NCI-H446 treated with DMSO at 0.1 percent for 48 hours (cell line): ENCODE measurements at places on chromosomes 2 and 18.
A peak's percentile ranks its signal among the peaks of the same experiment; 100 is the strongest.

- DNase-seq: no peak
Observed at GRCh38 chr2:38959938-38960608, 70.4 kb downstream of the ARHGEF33 start.

- no peak for DNase-seq
Observed at GRCh38 chr2:109382226-109382895, 231.4 kb downstream of the SEPTIN10 start.

DNA sequence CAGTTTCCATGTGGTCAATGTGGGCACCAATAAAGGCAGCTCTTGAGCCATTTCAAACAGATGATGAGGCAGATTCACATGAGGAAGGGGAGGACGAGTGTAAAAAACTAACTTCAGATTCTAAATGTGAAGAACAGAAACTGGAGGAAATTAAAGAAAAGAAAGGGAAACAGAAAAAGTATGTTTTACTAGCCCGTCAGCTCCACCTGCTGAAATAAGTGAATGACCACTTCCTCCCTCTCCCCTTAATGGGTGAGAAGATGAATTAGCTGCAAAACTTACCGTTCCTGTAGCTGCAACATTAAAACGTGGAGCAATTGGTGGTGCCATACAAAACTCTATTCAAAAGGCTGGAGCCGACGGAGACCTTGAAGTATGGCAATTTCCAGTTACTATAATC is 203.5 kb downstream of the UXS1 start:
- DNase-seq: no peak

GRCh38 chr2:231138699-231139098 is 13.9 kb upstream of the HTR2B start:
- no peak for DNase-seq

GRCh38 chr2:165475277-165476004 is 5.9 kb downstream of the CSRNP3 start:
- no peak for DNase-seq

DNA sequence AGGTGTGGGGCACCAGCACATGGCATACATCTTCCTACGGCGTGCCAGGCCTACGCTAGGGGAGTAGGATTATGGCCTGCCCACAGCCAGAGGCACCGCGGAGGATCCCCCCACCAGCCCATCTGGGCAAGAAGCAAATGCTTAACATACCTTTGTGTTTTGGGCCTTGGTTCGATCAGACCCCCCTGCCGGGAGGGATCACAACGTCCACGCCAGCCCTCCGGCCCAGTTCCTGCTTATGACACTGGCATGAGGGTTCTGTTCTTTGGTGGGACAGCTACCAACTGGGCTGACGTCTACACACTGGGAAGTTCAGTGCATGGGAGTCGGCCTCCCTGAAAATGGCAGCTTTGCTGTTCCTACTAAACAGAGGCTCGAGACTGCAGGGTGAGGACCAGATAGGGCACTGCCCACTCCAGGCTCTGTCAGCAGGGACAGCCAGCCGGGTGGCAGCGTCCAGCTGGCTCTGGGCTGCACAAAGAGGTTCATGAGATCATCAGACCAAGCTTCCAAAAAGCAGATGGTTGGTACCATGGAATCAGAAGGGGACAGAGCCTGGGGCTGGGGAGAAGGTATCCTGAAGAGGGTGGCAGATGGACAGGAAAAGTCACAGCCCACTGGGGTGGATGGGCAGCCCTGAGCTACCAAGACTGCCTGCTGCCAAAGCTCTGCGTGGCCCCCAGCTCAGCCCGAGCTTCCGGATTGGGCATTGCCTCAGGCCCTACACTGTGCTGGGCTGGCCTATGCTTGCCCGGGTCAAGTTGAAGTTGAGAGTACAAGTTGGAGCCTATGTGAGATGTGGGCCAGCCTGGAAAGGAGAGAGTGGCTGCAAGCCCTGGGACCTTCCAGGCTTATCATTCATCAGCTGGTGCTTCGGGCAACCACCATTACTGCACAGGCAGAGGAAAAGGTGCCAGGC is 61.7 kb upstream of the TEX51 start:
- no peak for DNase-seq

DNA sequence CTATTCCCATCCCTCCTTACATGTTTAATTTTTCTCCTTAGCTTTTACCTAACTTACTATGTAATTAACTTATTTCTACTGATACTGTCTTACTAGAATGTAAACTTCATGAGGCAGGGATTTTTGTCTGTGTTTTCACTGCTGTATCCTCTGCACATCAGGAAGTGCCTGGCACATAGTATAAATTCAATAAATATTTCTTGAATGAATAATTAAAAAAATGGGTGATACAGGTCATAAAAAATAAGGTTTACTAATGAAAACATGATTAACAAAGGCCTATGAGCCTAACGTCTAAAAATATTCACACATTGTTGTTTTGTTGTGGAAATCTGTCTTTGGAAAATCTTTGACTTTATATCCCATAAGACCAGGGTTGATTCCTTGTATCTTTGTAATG is 4.5 kb downstream of the RBKS start:
- no peak for DNase-seq

DNA sequence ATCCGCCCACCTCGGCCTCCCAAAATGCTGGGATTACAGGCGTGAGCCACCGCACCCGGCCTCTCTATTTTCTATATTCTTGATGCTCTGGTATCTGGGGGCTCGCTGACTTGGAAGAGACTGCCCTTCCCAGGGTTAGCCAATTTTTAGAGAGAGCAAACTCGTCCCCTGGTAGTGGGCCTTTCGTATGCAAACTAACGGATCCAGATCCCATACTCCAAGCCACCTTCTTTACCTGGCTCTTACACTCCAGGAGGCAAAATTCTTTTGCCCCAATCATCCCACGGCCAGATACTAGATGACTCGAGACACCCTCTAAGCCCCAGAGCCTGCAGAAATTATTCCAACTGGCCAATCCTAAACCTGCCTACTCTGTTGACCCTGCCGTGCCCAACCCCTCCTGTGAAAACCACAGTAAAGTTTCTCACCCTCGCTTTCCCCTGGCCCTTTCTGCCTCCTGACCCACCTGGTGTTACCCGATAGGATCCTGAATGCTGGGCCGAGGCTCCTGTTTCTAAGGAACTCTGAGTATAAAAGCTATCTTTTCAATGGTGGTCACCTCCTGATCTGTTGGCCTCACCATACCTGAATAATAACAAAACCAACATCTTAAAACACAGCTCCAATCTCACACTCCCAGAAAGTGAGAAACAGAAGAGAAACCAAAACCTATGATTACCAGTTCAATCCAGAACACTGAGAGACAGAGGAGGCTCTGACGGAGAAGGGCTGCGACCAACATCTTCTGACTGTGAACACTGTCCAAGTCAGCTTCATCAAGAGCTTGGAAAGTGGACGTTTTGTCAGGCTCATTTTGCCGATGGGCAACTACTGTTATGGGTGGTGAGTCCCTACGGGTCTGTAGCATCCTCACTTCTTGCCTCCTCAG is 57.6 kb upstream of the ZNF532 start:
- no peak for DNase-seq

DNA sequence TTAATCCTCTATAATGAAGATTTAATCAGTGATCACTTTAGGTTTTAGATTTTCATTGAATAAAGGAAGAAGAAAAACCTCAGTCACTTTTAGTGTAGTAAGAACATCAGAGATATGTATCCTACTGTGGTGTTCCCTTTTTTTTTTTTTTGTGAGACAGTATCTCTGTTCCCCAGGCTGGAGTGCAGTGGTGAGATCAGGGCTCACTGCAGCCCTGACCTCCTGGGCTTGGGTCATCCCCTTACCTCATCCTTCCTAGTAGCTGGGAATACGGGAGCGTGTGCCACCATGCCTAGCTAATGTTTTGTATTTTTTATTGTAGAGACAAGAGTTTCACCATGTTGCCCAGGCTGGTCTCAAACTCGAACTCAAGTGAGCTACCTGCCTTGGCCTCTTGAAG is 5.1 kb downstream of the SLC39A10 start:
- no peak for DNase-seq

GRCh38 chr2:176675271-176675949 is 406.2 kb downstream of the MTX2 start:
- DNase-seq: no peak

GRCh38 chr2:202831242-202832220 is 40.0 kb downstream of the ICA1L start:
- peak; percentile 7 for DNase-seq

DNA sequence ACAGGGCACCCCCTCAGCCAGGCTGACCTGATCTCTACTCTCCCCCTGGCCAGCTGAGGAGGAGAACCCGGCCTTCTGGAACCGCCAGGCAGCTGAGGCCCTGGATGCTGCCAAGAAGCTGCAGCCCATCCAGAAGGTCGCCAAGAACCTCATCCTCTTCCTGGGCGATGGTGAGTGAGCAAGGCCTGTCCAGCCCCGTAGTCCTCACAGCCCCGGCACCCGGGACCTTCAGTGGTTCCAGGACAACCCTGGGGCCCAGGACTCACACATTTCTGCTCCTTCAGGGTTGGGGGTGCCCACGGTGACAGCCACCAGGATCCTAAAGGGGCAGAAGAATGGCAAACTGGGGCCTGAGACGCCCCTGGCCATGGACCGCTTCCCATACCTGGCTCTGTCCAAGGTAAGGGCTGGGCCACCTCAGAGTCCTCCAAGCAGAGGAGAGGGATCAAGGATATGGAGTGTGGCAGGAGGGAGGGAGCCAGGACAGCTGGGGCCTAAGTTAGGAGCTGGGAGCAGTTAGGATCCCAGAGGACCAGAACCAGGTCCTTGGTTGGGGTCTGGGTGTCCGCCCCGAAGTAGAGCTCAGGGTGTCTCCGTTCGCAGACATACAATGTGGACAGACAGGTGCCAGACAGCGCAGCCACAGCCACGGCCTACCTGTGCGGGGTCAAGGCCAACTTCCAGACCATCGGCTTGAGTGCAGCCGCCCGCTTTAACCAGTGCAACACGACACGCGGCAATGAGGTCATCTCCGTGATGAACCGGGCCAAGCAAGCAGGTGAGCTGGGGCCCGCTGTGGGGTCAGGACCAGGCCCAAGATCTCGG is 555 bp downstream of the ALPI start:
- no peak for DNase-seq

DNA sequence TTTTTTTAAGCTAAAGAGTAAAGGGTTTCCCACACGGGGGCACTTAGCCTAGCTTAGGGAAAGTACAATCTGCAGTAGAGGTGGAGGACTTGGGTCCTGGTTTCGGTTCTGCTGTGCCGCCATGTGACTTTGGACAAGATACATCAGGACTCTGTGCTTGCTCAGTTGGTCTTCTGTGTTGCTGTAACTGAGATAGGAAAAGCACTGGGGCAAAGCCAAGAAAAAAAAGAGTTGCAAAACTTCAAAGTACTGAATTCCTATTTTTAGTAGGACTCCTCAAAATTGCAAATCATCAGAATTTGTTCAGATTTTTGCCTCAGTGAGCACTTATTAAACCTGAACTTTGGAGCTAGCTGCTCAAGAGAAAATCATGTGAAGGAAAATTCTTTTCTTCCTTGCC is 96.3 kb upstream of the STON1 start:
- DNase-seq: no peak

DNA sequence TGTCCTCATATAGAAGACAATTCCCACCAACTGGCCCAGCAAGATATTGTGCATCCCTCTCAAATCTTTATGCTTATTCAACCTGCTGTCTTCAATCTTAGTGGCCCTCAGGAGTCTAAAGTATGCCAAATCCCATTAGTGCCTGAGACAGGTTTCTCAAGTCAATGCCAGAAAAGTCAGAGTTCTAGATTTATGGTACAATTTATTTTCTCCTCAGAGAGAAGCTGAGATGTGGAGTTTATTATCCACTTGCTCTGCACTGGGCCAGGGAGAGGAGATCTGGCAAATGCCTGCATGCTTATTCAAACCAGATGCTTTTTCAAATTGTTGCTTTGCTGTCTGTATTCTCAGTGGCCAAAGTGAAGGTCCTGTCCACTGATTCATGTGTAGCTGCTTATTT is 825.2 kb downstream of the METTL4 start:
- DNase-seq: no peak

- DNase-seq: no peak
Observed at GRCh38 chr2:240250985-240251847, 110.8 kb upstream of the OTOS start.

DNA sequence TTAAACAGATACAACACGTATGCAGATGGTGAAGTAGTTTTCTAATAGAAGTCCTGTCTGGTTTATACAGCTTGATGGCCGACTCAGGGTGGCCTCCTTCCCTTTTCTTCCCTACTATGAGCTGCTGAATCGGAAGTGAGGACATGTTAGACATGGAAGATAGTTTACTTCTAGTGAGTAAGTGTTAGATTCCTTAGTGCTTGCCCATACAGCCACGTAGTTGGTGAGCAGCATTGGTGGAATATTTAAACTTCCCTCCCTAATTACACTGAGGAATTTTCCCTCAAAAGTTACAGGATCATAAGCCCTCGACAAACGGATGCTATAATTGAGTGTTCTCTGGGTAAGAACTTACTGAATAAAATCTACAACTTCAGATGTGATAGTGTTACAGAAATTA is 52.1 kb downstream of the RHBDD1 start:
- no peak for DNase-seq

- no peak for DNase-seq
Observed at GRCh38 chr2:42918041-42918440, 125.7 kb upstream of the HAAO start.

- no peak for DNase-seq
Observed at GRCh38 chr18:46061387-46061786, 10.7 kb downstream of the PSTPIP2 start.

- DNase-seq: no peak
Observed at GRCh38 chr18:46261799-46262198, 157.6 kb downstream of the HAUS1 start.

DNA sequence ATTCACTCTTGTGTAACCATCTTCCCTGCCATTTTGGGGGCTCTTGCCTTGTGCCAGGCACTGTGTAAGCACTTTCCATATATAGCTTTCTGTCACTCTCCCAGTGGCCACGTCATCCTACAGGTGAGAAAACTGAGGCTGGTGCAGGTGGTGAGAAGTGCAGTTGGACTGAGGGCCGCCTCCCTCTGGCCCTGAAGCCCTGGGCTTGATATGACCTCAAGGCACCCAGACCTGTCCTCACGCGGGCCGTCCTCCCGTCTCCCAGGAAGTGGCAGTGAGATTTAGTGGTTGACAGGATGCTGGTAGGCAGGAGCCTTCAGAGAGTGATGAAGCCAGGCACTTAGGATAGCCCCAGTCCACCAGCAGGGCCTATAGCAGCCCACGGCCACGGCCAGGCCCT is 30.5 kb downstream of the MAL start:
- DNase-seq: no peak

- DNase-seq: no peak
Observed at GRCh38 chr2:191625016-191625415, 52.9 kb upstream of the NABP1 start.
